Activated CD4-positive, alpha-beta T cell treated with anti-CD3 and anti-CD28 coated beads, Interleukin-2, Interleukin-6, amounts not matched to agents 100 ng/mL and 50 ng/mL, durations not matched to agents 16 hours and 8 hours (primary cell): ENCODE measurements at places on chromosomes 3 and 15.

GRCh38 chr3:15983693-15984092 is 185.9 kb upstream of the ANKRD28 start:
- no peak for DNase-seq

- DNase-seq: no peak
These were observed at the start of gene WDR72 for GRCh38 chr15:53759411-53759931. Gene WDR72 (minus strand): TSS chr15:53759663. CDS start chr15:53733149, 26,514 bp downstream.

DNA sequence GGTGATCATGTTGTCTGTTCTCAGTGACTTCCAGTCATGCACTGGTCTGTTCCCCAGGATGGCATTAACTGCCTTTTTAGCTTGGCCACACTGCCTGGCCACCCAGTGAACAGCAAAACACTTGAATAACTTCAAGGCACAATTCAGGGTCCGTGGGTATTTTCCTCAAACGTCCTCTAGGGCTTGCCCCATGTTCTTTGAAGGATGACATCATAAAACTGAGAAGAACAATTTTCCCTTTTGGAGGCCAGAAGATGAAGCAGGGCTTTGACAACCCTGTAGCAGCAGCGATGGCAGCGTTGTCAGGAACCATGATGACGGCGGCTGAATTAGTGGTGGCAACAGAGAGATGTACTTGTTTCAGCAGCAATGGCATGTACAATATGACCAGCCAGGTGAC is 465.9 kb upstream of the ONECUT1 start:
- DNase-seq: no peak

GRCh38 chr15:42547918-42548248 is 710 bp downstream of the LRRC57 start:
- DNase-seq: no peak

GRCh38 chr3:57949785-57950615 is 58.2 kb upstream of the FLNB start:
- DNase-seq: no peak

GRCh38 chr3:161549261-161549660 is 52.7 kb downstream of the OTOL1 start:
- DNase-seq: no peak

DNA sequence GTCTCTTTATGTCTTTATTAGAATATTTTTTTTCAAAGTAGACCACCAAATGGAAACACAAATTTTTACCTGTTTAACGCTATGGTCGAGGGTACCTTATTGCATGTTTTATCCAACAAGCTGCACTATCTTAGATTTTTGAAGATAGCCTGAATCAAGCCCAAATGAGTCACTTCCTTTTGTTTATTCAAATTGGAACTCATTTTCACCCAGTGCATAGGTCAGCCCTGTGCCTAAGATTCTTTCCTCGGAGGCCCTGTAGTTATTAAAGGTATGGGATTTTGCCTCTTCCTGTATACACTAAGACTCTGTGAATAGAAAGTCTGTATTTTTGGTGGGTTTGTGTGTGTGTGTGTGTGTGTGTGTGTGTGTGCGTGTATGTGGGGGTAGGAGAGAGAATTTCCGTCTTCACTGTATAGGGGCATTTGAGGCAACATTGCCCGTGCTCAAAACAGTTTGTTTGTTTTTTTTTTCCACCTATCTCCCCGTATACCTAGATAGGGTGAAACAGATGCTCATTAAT is 358.0 kb upstream of the CADM2 start:
- no peak for DNase-seq

DNA sequence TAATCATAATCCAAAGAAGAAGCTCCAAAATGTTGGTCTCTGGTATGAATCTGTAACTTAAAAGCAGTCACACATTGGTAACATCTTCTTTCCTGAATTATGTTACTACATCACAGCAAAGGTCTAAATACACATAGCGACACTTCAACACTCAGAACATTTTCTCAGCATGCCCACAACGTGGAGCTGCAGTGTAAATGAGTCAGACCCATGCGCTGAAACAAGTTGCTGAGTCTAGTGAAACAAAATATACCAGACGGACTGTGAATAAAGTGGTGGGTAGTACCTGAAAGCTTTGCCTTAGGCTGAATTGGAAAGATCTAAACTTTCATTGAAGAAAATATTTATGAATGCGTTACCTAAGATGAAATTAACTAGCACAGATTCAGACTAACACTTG is 33.2 kb upstream of the GOLGA8B start:
- peak; percentile 34 for DNase-seq

- no peak for DNase-seq
These were observed 42.7 kb downstream of the EIF2AK4 start for GRCh38 chr15:39976291-39977274.

- DNase-seq: no peak
These were observed 53.6 kb upstream of the MYO5C start for GRCh38 chr15:52349052-52349700.

DNA sequence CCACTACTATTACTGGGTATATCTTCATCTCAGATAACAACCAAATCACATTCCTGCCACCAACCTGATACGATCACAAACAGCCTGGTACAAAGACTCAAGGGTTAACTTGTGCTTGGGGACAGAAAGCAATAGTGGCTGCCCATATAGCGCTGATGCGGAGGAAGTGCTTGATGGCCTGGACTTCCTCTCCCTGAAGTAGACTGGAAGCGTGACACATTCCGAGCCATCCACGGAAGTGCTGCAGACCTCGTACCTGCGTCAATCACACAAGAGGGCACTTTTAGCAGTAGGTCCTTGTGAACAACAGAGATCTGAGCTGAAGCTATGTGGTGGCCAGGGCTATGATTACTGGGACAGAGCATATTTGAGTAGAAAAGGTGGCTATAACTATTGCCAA is 17.3 kb upstream of the C3orf62 start:
- no peak for DNase-seq

DNA sequence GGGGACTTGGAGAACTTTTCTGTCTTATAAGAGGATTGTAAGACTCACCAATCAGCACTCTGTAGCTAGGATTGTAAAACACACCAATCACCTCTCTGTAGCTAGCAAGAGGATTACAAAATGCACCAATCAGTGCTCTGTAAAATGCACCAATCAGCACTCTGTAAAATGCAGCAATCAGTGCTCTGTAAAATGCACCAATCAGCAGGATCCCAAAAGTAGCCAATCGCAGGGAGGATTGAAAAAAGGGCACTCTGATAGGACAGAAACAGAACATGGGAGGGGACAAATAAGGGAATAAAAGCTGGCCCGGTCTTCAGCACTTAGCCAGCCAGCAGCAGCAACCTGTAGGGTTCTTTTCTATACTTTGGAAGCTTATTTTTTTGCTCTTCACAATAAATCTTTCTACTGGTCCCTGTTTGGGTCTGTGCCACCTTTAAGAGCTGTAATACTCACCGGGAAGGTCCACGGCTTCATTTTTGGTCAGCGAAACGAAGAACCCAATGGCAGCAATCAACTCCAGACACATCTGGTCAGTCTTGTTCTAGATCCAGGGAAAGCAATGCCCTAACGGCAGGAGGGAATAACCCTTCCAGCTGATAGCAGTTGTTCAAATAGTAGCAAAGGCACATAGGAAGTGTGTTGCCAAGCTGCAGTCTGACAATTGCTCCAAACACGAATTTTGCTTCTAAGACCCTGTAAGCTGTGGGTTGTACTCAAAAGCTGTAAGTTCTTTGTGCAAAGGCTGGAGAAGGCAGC is 135.6 kb downstream of the TJP1 start:
- DNase-seq: no peak

- no peak for DNase-seq
These were observed 301.8 kb upstream of the PDZRN3 start for GRCh38 chr3:73926360-73927202.

DNA sequence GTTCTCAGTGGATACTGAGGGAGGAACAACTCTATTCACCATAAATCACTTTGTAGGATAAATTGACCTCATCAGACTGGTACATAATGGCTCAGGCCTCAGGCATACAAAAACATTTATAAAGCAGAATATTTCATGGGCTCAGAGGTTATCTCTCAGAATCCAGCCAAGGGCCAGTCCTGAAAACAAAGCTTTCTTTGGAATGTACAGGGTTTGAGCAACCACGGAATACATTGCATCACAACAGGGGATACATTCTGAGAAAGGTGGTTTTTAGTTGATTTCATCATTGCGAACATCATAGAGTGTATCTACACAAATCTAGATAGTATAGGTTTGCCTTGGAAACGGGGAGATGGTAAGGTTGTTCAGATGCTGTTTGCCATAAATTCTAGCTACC is 33.4 kb upstream of the CTDSPL2 start:
- no peak for DNase-seq

- DNase-seq: no peak
These were observed 112.0 kb upstream of the HACD2 start for GRCh38 chr3:123696808-123697207.

DNA sequence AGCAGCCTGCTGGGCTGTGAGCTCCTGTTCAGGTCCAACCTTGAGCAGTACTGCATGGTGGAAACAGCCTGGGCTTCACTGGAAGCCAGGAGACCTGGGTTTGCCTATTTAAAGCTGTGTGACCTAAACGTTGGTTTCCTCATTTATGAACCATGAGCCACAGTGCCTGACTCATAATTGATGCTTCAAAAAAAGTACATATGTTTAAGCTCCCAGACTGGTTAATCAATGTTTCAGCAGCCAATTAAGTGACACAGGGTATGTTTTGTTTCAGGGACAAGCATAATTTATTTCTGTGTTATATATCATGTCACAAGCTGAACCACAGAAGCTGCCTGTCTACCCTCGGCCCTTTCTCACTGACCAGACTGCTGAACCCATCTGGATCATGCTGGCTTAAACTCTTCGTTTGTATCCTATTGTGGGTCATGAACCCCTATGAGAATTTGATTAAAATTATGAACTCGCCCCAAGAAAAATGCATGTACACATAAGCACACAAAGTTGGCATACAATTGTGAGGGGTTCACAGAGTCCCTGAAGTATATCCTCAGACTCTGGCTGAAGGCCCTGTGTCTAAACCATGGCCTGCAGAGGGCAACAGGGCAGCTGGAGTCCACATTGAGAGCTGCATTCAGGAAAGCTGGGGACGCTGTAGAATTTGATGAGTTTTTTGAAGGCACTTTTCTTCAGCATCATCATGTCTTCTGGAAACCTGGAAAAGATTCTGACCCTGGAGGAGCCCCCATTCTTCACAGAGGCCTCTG is 23.7 kb downstream of the HDC start:
- peak; percentile 49 for DNase-seq

DNA sequence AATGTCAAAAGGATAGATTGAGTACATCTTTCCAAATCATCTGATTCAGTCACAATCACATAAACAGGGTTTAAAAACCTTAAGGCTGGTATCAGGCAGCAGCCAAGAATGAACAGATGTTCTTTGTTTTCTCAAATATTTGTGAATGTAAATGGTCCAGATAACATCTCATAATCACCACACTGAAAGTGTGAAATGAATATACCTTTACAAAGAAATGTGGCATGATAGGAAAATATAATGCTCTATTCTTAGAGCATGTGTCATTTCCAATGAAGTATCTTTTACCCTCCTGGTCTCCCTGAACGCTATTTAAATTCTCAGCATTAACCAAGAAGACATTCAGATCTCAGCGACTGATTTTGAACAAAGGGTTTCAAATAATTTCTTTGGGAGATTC is 8.8 kb upstream of the ACTC1 start:
- peak; percentile 2 for DNase-seq

GRCh38 chr3:134464064-134464688 is 21.6 kb downstream of the ANAPC13 start:
- DNase-seq: no peak

DNA sequence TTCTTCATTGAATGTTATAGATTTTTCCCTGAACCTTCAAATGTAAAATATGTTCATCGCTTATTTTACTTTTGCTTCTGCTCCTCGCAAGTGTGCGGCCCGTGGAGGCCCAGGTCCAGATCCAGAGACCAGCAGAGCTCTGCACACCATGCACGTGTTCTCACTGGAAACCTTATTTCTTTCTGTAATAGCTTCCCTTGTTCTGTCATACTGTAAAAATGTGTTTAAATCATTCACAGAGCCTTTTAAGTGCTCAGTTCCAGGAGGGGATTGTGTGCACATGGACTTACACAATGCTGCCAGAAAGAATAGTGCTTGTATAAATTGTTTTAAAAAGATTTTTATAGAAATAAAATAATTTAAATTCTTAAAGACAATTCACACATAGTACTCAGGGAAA is 359.3 kb downstream of the GABRG3 start:
- DNase-seq: no peak

- no peak for DNase-seq
These were observed 23.9 kb downstream of the AKAP13 start for GRCh38 chr15:85404176-85404917.

DNA sequence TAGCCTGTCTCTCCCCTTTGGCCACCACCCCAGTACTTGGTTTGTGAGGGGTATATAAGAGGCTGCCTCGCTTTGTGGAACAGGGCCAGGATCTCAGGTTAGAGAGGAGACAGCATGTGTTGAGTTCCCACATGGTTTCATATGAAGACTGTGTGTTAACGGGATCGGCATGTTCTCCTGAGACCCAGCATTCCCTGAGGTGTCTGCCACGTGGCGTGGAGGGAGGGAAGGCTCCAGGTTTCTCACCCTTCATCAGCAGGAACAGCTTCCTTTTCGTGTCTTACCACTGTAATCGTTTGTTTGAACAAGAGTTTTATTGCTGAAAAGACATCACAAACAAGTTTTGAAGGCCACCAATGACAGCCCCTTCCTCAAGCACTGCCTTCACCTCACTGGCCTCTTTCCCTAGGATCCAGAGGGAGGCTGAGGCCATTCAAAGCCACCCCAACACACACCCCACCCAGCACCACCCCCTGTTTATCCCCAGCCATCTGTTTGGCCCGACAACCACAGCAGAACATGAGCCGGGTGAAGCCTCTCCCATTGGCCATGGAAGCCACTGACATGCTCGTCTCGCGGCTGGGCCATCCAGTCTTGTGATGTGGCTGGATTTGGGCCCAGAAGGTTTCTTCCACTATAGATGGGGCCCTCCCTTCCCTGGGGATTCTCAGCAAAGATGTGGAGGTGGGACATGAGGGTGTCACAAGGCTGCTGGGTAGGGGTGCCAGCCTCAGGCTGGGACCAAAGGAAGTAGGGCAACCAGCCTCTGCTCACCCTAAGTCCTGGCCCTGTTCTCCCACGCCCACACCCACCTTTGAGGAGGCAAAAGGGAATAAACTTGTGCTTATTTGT is 10.0 kb downstream of the BHLHE40 start:
- no peak for DNase-seq

- DNase-seq: no peak
These were observed 61.0 kb downstream of the C3orf80 start for GRCh38 chr3:160286231-160286630.
